ENCODE measurements at places on chromosomes 11 and 22. TPM values are rescaled to one million over a fixed set of nuclear protein-coding genes. Genes with fewer than 3 reads are reported as not detected.

Gene ADM
- polyA plus RNA-seq: 37.4 TPM

Gene MGAT3
- polyA plus RNA-seq: 3.7 TPM

DNA sequence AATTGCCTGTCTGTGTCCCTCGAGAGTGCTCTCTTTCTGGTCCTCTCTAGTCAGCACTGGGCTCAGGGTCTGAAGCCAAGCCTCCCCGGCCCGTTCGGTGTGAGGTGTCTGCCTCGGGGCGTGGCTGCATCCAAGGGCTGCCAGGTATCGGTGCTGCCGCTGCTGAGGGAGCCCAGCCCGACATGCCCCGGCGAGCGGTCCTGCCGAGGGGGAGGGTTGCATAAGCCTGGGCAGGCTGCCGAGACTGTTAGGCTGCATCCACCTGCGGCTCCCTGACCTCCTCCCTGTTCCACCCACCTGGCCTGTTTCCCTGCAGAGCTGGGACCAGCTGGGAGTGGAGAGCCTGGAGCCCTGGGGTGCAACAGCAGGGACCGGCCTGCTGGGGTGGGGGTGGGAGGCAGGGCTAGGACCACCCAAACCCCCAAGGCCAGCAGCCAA, 6.3 kb downstream of the OVOL1 start:
- peaks cover 10% of the 10 kb centered on the region for H3K4me1 ChIP-seq
- no peaks in the 10 kb centered on the region for H3K36me3 ChIP-seq
- no peak overlapping the region for H3K4me3 ChIP-seq
- H3K27me3 ChIP-seq: peaks cover 24% of the 10 kb centered on the region
- no peak overlapping the region for H3K27ac ChIP-seq

DNA sequence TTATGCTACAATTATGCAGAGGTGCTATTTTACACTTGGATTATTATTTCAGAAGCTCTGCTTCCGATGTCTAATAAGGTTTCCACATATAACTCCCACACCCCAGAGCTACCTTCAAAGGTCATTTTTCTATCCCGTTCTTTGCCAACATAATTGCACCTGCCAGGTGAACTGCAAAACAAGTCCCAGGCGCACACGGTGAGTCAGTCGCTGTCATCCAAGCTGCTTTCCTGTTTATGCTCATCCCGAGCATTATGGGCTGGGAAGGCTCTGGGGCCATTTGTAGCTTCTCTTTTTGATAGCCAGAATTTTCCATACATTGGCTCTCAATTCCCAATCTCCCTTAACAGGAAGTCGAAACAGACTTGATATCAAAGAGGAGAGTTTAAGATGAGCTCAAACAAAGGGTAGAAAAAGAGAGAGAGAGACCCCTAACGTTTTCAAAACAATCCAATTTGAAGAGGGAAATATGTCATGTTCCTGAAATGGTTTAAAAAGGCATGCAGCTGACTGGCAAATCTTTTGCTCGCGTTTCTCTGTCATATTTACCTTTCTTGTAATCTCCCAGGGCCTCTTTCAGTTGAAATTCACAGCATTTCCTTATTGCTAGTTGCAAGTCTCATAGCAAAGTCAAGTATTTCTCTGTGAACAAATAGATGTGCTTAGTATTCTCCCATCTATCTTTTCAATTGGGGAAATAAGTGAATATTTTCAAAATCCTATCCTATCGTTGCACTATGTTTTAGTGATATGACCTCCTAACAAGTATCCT, 815.9 kb downstream of the KCNA4 start:
- no peak for DNase-seq
- H3K27ac ChIP-seq: no peak overlapping the region

Measured in thymus (tissue), 14 donors.